ENCODE measurements at places on chromosomes 7 and 10. TPM values are rescaled to one million over a fixed set of nuclear protein-coding genes. Genes with fewer than 3 reads are reported as not detected.

GRCh38 chr10:36573246-36573645 is 552.2 kb upstream of the ANKRD30A start:
- no peak for DNase-seq

DNA sequence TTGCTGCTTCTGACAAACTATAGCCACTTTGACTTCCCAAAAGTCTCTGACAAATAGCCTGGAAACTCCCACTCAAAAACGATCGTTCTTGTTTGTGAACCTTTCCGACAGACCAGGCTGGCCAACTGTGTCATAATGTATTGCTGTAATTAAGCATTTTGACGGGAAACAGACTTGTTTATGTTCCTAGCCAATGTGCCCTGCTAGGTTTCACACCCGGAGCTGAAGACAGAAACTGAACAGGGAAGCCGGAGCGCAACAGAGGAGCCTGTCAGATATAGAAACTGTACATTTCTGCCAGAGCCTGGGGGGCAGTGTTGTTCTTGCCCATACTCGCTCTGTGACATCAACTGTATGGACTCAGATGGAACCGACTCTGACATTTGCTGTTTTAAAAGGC is 55.3 kb upstream of the C7orf33 start:
- no peak for DNase-seq

CPA2 gene
- total RNA-seq = 0.55 TPM

SPDYE11 gene
- total RNA-seq = not detected
